Body of pancreas (tissue), 4 donors: ENCODE measurements at places on chromosomes 1 and 21.

GRCh38 chr1:68142461-68142860, 89.9 kb downstream of the WLS start:
- no peak for DNase-seq

- DNase-seq = no peak
Measured at GRCh38 chr1:205524794-205525101, 20.3 kb downstream of the CDK18 start.

- peak; percentile 89 for DNase-seq
Measured at GRCh38 chr1:160193091-160193819, 2.9 kb downstream of the CASQ1 start.

GRCh38 chr21:32163386-32163785, 115.5 kb downstream of the MIS18A start:
- no peak for DNase-seq

DNA sequence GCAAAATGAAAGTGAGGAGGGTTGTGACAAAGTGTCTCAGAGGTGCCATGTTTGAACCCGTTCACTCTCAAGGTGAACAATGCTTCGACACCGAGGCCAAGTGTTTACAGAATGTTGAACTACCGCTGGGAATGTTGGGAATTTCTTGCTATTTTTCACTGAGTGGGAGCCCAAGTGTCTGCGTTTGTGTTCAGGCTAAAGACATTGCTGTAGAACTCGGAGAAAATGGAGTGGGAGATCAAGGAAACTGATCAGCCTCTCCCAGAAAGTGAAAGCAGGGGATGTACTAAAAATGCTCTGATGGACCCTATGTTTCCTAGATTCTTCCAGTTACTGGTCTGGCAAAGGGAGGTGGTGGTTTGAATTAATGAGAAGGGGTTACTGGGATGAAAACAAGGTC, 207.5 kb downstream of the BACH1 start:
- DNase-seq = no peak

- DNase-seq = no peak
Measured at GRCh38 chr1:226185141-226186036, 1.2 kb downstream of the ACBD3 start.

- DNase-seq = no peak
Measured at GRCh38 chr1:58583496-58583895, 6.4 kb upstream of the TACSTD2 start.

DNA sequence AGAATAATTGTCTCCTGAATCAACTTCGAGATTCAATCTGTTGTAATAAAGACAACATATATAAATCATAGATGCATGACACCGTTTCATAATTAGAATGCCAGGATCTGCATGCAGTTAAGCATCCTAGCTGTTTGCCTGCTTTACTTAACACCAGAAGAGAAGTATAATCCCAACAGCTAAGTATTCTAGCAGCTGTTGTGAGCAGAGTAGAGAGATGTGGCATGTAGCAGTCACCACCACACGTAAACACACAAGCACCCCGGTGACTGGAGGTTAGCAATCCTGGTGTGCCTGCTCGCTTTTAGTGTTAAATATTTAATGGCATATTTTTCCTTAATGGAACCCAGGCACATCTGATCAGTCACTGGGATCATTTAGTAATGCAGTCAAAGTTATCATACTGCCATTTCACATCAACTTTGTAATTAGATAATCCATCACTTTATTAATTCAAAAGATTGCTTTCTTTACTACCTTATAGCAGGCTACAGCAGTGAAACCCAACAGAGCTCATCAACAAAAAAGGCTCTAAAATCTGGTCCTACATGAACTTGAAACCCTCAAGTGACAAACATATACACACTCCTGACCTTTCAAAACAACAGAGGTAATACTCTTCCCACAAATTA, 187.9 kb downstream of the SMYD3 start:
- DNase-seq = no peak

- DNase-seq = peak; percentile 58
Measured at GRCh38 chr1:31745096-31745945, 18.8 kb downstream of the ADGRB2 start.

DNA sequence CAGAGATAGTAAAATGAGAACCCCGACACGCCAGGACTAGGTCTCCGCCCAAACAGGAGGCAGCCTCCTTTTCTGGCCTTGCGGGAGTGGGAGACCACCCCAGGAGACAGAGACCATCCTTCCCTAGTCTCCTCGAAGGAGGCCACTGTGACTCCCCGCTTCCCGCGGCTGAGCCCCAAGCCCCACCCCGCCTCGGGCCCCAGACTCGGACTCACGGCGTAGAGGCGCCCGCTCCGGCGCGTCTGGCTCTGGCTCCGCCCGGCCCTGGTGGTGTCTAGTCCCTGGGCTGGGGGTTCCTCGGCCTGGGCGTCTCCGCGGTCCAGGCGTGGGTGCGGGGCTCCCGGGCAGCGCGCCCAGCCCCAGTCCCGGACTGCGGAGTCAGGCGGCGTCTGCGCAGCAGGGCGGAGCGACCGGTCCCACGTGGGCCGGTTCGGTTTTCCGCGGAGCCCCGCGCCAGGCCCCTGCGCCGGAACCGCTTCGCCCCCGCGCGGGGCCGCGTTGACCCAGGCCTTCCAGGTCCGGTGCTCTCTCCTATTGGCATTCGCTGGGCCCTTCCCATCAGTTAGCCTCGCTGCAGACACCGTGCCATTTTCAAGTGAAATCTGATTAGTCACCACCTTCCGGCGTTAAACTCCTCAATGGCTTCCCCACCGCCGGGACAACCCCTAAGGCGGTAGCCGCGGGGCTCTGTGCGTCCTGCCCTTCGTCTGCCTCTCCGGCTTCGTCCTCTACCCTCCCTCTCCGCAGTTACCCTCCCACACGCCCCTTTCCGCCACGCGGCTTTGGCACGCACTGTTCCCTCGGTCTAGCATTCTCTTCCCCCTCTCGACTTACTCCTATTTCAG, at the start of gene C1orf216:
TSS of gene C1orf216 (minus strand) at position 393 of the 845 bp plus-strand sequence. CDS start 2,563 bp downstream, outside the sequence.
- DNase-seq = peak; percentile 71
